ENCODE measurements at places on chromosomes 13 and 19. TPM values are rescaled to one million over a fixed set of nuclear protein-coding genes. Genes with fewer than 3 reads are reported as not detected.

The ZNF723 gene
- total RNA-seq: not detected

The PDCD5 gene
- 435 TPM for total RNA-seq

The POSTN gene
- total RNA-seq: 0.08 TPM

The AP1M2 gene
- total RNA-seq: 29.1 TPM

The ZNF667 gene
- not detected for total RNA-seq

The ACP5 gene
- 0.15 TPM for total RNA-seq

The ZNF229 gene
- total RNA-seq: 2.5 TPM

Measured in A549 treated with Hydrocortisone at 1 μM for 4 hours (cell line).